Urinary bladder (tissue), 4 donors: ENCODE measurements at places on chromosomes 2 and 18. TPM values are rescaled to one million over a fixed set of nuclear protein-coding genes. Genes with fewer than 3 reads are reported as not detected.
A peak's percentile ranks its signal among the peaks of the same experiment; 100 is the strongest.

The MC5R gene
- not detected for total RNA-seq

The CXCR4 gene
- 20.8 TPM for total RNA-seq

The CD28 gene
- total RNA-seq, result 6.1 TPM

The PNO1 gene
- total RNA-seq, result 11.2 TPM

The MTLN gene
- total RNA-seq, result 26.6 TPM

The SMC6 gene
- 50.0 TPM for total RNA-seq

The NCKAP1 gene
- total RNA-seq, result 297 TPM

- no peak for DNase-seq
These were observed 242.4 kb downstream of the LPIN1 start for GRCh38 chr2:11988691-11989353.

GRCh38 chr2:29295845-29296244, 180.6 kb downstream of the CLIP4 start:
- no peak for DNase-seq

- no peak for DNase-seq
These were observed 120.6 kb downstream of the EHBP1 start for GRCh38 chr2:62826141-62826540.

- no peak for DNase-seq
These were observed 29.2 kb downstream of the SPATS2L start for GRCh38 chr2:200335657-200336056.

DNA sequence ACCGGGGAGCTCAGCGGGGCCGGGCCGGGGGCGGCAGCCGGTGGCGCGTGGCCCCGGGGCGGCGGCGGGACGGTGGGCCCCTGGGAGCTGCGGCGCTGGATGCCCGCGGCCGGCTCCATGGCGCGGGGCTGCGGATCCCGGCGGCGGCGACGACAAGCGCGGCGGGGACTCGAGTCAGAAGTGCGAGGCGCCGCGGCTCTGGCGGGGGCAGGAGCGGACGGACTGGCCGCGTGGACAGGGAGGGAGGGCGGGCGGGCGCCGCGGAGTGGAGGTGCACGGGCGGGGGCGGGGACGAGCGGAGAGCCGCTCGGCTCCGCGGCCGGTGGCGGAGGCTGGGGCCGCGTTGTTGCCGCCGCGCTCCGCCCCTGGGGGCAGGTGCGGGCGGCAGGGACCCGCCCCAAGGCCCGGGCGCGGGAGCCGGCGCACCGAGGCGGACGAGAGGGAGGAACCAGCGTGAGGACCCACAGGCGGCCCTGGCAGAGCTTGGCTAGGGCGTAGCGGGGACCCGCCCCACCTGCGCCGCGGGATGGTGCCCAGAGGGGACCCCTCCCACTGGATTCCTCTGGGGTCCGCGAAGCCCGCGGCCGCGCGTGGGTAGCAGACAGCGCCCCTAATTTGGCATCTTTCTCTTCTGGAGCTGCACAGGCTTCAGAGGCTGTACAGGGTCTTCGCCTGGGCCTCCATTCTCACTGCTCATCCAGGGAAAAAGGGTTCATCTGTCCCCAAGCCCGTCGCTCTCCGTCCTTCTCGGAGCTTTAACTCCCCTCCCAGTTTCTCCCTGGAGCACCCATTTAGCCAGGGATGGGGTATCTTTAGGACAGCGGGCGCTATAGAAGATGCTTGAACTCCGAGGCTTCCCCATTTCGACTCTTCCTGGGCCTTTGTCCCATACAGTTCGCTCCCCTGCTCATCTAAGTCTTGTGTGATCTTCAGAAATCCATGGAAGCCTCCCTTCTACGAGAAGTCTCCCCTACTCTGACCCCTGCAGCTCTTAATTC, at the start of gene TMEM163:
Gene TMEM163, minus strand, starts transcription at position 184 of the 998 bp plus-strand sequence.
- no peak for DNase-seq

GRCh38 chr18:22667616-22668422, 250.1 kb upstream of the CTAGE1 start:
- DNase-seq, result no peak

- DNase-seq, result no peak
These were observed 48.8 kb downstream of the ALPK2 start for GRCh38 chr18:58580078-58580477.

DNA sequence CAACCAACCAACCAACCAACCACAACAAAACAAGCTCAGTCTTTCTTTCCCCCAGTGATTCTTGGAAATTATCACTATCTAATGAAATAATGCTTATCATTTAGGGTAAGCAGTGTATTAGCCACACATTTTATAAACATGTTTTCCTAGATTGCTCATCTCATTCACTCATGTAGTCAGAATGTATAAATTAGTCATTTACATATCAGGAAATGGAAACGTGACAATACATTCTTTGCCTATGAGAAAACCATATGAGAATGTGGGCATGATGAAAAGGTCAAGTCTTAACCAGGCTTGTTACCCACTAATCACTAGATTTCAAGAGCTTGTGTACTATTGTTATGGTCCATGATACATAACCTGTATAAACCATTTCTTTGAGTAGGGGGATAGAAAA, 1583.4 kb upstream of the PIK3C3 start:
- DNase-seq, result no peak

GRCh38 chr2:86142436-86143257, 36.6 kb downstream of the PTCD3 start:
- no peak for DNase-seq

- no peak for DNase-seq
These were observed 61.3 kb upstream of the NXPH2 start for GRCh38 chr2:138841459-138841858.

- peak; percentile 75 for DNase-seq
These were observed 18.5 kb upstream of the SEMA4C start for GRCh38 chr2:96888072-96889011.

GRCh38 chr18:10100196-10100595, 186.4 kb downstream of the VAPA start:
- DNase-seq, result no peak

- DNase-seq, result no peak
These were observed 126.5 kb downstream of the GPR39 start for GRCh38 chr2:132542953-132543569.

GRCh38 chr2:223542501-223542900, 59.7 kb downstream of the SCG2 start:
- DNase-seq, result no peak

- DNase-seq, result no peak
These were observed 49.9 kb upstream of the CYP1B1 start for GRCh38 chr2:38125842-38126241.

- DNase-seq, result no peak
These were observed 53.5 kb upstream of the SPOPL start for GRCh38 chr2:138447889-138448570.

DNA sequence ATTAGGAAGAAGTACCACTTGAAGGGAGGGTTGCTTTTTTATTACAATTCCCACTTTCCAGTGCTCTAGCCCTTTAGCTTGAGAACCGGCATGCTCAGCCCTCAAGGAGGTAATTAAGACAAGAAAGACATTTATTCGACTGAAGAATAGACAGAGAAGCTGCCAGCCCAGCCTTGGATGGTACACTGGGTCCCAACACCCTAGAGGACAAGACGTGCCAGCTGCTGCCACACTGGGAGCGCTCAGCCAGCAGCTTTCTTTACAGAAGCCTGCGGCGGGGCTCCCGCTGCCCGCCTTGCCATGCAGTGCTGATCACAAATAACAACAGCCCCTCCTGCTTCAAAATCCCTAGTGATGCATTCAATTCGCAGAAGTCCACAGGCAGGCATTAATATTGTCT, 746.3 kb upstream of the RAB6C start:
- DNase-seq, result no peak

- DNase-seq, result no peak
These were observed 17.5 kb upstream of the ARHGEF4 start for GRCh38 chr2:130819226-130819607.

DNA sequence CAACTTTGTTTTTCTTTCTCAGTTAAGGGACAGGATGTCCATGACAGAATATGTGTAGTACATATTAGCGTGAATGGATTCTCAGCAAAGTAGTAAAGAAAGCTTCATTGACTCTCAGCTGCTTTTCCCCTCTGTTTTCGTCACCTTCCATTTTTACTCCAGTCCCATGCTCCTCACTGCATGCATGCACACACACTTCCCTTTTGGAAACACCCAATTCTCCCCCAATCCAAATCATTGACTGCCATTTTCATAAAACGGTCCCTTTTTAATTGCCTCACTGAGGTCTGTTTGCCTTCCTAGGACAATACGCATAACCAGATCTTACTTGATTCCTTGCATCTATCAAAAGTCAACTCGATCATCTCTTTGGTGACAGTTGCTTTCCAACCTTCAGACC, 287.5 kb upstream of the PARD3B start:
- no peak for DNase-seq

- DNase-seq, result no peak
These were observed 61.3 kb upstream of the CHMP1B start for GRCh38 chr18:11789716-11790510.

DNA sequence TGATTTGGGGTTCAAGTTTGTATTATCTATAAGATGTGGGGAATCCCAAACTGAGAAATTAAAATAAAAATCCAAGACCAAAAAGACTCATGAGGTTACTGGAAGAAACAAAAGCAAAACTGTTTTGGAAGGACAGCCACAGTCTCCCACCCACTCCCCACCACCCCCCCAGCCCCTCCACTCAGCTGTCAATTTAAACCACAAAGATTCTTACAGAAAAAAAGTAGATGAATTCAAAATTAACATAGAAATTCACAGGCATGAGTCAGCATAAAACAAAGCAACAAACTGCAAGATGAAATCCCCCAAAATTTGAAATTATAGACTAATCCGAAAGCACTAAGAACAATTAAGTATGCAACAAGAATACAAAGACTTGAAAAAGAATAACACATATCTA, 12.1 kb downstream of the MAP4K3 start:
- no peak for DNase-seq

- DNase-seq, result no peak
These were observed 10.6 kb downstream of the ZFP36L2 start for GRCh38 chr2:43215673-43216255.

GRCh38 chr2:104812286-104812685, 41.6 kb upstream of the POU3F3 start:
- DNase-seq, result no peak

GRCh38 chr2:234773764-234774409, 177.9 kb upstream of the SH3BP4 start:
- DNase-seq, result no peak

GRCh38 chr2:10202131-10202665, 79.7 kb downstream of the RRM2 start:
- DNase-seq, result no peak

DNA sequence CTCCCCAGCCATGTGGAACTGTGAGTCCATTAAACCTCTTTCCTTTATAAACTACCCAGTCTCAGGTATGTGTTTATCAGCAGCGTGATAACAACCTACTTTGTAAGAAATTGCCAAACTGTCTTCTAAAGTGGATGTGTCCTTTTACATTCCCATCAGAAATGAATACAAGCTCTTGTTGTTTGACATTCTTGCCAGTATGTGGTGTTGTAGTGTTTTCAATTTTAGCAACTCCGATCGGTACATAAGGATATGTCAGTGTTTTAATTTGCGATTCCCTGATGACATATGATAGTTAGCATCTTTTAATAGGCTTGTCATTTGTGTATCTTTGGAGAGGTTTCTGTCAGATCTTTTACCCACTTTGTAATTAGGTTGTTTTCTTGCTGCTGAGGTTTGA, 1156.3 kb upstream of the CRIM1 start:
- no peak for DNase-seq

GRCh38 chr2:149410701-149411484, 80.5 kb downstream of the LYPD6 start:
- no peak for DNase-seq

GRCh38 chr2:136225950-136226835, 108.2 kb upstream of the CXCR4 start:
- DNase-seq, result no peak

DNA sequence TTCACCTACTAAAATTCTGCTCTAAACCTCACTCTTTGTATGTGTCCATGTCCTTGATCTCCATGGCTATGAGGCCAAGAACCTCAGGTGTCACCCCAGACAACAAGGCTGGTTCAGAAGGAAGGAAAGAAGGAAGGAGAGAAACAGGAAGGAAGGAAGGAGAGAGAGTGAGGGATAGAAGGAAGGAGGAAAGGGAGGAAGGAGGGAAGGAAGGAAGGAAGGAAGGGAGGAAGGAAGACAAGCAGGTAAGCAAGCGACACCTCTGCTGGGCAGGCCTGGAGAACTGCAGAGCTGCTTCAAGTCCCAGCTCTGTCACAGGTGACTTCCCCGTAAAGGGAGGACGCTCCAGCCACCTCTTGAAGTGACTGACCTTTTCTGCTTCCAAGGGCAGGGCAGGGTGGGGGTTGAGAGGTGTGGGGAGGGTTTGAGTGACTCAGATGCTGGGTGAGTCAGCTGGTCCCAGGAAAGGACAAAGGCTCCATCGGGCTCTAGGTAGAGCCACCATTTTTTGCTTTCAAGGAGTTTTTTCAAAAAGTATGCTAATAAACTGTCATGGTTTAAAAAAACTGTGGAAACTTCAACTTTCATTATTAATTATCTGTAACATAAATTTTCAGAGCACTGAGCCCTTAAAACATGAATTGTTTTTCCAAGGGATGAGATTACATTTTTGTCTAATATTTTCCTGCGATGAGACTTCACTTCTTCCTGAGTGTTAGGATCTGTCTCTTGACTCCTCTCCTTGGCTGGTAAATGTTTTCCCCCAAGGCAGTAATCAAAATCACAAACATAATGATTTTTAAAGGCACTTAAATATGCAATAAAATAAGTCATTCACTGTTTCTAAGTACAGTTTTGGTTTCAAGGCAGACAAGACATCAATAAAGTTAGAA, 90.1 kb upstream of the L3MBTL4 start:
- DNase-seq, result no peak

GRCh38 chr2:156430236-156430979, 5.8 kb upstream of the GPD2 start:
- no peak for DNase-seq

- DNase-seq, result no peak
These were observed 710.6 kb upstream of the ZEB2 start for GRCh38 chr2:145230546-145230945.

DNA sequence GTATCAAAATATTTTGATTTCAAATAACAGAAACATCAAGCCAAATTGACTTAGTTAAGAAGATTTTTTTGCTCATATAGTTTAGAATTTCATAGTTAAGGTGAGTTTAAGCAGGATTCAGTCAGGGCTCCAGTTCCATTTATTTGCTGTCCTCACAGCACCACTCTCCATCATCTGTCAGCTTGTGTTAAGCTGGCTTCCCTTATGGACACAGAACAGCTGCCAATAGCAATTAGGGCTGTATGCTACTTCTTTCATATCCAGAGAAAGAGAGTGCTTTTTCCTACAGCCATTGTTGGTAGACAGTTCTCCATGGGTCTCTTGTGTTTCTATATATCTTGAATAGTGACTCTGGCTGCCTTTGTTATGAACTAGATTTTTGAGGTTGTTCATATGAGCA, 95.4 kb upstream of the CYP20A1 start:
- no peak for DNase-seq

GRCh38 chr18:9711361-9712129, 3.4 kb downstream of the RAB31 start:
- DNase-seq, result no peak

DNA sequence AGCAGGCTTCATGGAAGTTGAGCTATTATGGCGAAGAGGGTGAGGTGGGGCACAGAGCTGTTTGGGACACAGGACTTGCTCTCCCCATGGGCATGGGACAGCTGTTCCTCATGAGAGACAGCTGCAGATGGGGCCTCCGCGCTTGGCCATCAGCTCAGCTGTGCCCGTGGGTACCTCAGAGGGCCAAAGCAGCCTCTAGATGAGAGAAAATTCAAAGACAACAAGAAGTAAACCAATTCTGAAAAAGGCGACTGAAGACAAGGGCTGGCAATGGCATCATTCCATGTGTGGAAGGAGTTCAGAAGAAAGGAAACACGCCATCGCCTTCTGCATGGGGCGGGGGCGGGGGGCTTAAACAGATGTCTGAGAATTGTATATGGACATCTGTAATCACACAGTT, 136.2 kb downstream of the BCL2 start:
- DNase-seq, result no peak

- DNase-seq, result no peak
These were observed 126.7 kb downstream of the ARHGAP15 start for GRCh38 chr2:143255899-143256298.
